Stimulated activated CD8-positive, alpha-beta memory T cell treated with anti-CD3 and anti-CD28 coated beads, Interleukin-7, amount 100 ng/mL, for 4 hours (primary cell): ENCODE measurements at places on chromosomes 4 and X.

DNA sequence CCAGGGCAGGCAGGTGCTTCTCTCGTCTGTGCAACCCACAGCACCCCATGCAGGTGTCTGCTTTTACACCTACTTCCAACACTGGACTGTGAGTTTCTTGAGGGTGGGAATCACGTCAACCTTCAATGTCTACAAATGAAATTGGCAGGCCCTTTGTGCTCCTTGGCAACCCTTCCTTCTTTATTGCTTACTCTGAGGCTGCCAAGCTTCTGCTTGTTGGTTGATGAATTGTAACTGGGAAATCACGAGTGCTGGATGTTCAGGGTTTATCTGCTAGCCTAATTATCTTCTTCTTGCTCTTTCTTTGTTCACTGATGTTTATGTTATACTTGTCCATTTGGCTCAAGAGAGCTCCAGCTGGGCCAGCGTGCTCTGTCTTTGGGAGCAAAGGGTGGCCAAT is 2.5 kb upstream of the DGAT2L6 start:
- DNase-seq, result no peak

DNA sequence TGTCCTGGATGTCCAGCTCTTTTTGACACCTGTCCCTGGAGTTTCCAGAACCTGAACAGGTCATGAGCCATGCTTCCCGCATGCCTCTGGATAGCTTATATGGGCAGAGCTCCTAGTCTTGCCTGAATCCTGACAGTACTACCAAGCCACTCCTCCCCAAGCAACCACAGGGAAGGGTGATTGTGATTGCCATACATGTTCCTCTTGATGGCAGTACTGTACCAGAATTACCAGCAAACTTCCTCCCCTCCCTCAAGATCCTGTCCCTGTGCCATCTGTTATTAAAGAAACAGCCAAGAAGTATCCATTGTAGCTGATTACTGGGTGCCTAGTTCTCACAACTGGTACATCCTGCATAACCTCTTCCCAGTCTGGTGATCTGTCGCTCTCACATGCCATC is 264.3 kb upstream of the AGTR2 start:
- no peak for DNase-seq

DNA sequence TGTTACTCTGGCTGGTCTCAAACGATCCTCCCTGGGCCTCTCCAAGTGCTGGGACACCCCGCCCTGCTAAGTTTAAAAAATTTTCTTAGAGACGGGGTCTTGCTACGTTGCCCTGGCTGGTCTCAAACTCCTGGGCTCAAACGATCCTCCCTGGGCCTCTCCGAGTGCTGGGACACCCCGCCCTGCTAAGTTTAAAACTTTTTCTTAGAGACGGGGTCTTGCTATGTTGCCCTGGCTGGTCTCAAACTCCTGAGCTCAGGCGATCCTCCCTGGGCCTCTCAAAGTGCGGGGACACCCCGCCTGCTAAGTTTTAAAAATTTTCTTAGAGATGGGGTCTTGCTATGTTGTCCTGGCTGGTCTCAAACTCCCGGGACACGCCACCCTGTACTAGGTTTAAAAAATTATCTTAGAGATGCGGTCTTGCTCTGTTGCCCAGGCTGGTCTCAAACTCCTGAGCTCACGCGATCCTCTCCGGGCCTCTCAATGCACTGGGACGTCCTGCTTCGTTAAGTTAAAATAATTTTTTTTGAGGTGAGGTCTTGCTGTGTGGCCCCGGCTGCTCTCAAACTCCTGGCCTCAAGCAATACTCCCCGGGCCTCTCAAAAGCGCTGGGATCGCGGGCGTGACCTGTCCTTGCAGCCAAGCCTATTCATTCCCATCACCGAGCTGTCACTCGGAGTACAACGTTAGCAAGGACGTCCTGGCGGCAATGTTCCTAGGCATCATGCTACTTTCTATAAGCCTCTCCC is 1.1 kb downstream of the SLC25A6 start:
- DNase-seq, result no peak

GRCh38 chrX:103157496-103158316 is 57.2 kb upstream of the BEX4 start:
- DNase-seq, result no peak

GRCh38 chrX:42540146-42540545 is 237.8 kb downstream of the PPP1R2C start:
- DNase-seq, result no peak

DNA sequence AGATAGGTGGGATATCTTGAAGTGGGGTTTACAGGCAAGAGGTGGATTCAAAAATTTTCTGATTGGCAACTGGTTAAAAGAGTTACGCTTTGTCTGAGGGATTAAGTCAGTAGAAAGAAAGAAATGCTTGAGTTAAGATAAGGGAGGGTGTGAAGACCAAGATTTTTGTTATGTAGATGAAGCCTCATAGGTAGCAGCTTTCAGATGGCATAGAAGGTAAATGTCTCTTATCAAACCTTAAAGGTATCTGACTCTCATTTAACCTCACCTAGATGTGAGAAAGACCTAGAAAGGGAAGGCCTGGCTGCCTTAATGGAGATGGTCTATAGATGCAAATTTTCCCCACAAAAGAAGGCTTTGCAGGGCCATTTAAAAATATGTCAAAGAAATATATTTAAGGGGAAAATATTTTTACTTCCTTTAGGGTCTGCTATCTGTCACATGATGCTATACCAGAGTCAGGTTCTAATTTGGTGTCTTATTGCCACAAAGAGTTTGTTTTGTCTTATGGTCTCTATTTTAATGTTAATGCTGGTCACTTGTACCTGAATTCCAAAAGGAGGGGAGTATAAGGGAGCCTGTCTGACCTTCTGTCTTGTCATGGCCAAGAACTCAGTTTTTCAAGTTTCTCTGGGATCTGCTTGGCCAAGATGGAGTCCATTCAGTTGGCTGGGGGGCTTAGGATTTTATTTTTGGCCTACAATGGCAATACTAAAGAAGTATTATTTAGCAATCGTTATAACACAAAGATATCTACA is 699.1 kb upstream of the AMOT start:
- DNase-seq, result no peak

- DNase-seq, result no peak
These were observed 89.6 kb downstream of the SORCS2 start for GRCh38 chr4:7281691-7282665.

- no peak for DNase-seq
These were observed 167.8 kb downstream of the AFAP1 start for GRCh38 chr4:7771541-7772507.

DNA sequence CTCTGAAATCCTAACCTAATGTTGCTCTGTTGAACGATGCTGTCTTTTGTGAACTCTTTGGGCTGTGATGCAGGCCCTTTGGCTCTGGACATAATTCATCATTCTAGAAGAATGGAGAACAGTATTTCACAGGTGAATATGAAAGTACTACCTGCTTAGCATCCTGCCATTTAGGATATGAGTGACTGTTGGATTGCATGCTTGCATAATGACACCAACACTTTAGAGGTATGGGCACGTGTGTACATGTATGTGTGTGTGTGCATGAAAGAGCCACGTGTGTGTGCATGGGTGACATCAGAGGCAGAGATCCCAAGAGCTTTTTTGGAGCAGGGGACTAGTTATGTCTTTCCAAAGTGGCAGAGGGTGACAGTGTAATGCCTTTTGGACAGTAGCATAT is 70.2 kb upstream of the ZNF518B start:
- DNase-seq, result no peak

DNA sequence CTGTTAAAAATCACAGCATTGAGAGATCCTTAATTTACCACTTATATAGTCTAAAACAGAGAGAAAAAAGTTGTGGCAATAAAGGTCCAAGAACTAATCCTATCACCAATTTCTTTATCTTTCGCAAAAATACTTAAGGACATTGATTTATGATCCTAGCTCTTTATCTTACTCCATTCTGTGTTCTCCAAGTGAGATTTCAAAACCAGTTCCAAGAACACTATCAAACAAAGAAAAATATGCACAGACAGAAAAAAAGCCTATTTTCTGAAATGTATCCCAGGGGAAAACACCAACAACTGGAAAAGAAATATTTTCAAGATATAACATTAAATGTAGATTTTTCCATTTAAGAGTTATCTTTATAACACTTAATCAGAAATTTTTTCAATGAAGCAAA is 172.8 kb downstream of the APBB2 start:
- DNase-seq, result no peak

GRCh38 chr4:151553874-151554273 is 144.9 kb downstream of the FHIP1A start:
- DNase-seq, result no peak

GRCh38 chr4:185859111-185859510 is 47.1 kb upstream of the SORBS2 start:
- DNase-seq, result no peak

GRCh38 chr4:169869490-169869889 is 111.7 kb upstream of the HPF1 start:
- no peak for DNase-seq

GRCh38 chr4:109435635-109436034 is 2.0 kb downstream of the SEC24B start:
- no peak for DNase-seq

DNA sequence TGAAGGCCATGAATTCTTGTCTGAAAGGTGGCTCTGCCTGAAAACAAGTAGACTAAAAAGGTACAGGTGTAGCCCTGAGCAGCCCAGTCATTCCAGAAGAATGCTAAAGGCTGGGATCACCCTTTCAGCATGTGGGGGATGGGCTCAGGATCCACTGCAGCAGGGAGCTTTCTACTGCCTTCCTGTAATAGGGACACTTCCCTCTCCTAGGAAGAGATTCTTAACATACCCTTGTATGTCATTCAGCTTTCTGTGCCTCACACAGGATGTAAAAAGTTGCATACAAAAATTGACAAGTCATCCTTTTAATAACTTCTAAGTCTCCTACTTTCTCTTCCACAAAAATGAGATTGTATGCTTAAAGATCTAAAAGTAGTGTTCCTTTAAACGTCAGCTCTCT is 123.3 kb downstream of the ZNF518B start:
- DNase-seq, result no peak

GRCh38 chr4:132614682-132615081 is 534.4 kb upstream of the PCDH10 start:
- no peak for DNase-seq

- DNase-seq, result no peak
These were observed 144.1 kb upstream of the RBPJ start for GRCh38 chr4:26176598-26177149.

DNA sequence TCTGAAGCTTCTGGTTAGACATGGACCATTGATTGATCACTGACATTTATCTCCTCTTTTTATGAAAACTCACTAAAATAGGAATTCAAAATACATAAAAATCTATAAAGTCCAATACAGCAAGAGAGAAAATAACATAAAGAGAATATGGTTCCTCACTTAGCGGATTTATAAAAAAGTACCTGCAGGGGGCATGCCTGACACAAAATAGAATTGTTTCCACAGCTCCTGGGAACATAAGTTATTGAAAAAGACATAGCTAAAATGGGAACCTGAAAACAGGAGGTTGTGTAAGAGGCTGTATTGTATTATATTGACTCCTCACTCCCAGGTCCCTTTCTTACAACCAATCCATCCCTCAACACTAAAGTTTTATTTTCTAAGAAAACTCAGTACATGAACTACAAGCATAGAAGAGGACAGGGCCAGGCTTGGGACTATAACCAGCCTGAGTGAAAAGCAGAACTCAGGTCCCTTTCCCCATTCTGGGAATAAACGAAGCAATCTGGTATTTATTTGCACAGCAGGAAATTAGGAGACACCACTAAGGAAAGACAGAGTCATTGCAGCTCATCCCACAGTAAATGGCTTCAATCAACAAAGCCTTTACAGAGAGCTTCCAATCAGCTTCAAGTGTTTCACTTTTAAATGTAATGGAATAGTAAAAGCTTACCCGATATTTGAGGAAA is 121.1 kb upstream of the NDST4 start:
- DNase-seq, result no peak

GRCh38 chr4:60757986-60758680 is 442.0 kb upstream of the ADGRL3 start:
- no peak for DNase-seq

- DNase-seq, result no peak
These were observed 25.4 kb upstream of the ACSL1 start for GRCh38 chr4:184851200-184851541.
